IPS DF 6.9 (cell line): ENCODE measurements at places on chromosomes 11 and 22.

DNA sequence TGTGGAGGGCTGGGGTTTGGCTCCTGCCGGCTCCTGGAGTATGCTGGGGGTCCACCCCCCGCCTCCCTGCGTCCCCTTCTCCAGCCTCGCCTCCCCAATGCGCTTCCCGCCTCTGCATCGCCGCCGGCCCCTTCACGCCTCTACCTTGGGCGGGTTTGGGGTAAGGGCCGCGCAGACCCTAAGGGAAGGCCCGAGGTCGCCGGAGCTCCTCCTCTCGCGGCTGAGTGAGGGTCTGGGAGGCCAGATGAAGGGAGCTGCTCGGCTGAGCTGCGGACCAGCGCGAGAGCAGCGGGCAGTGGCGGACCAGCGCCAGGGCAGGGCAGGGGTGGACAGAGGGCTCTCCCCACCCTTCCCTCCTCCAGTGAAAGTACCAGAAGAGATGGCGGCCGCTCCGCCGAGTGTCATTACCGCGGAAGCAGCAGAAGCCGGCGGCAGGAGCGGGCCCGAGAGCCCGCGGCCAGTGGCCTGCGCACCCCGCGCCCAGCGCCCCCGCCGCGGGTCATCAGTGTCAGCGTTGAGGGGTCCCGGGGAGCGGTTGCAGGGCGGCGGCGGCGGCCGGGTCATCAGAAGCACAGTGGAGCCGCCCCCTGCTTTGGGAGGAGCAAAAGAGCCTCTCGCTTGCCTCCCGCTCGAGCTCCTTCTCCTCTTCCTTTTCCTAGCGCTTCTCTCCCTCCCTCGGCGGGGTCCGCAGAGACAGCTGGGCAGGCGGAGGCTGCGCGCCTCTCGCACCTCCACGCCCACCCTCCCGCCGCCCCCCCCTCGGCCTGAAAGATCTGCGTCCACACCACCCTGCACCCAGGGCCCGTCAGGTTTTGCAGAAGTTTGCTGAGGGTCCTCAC is 255.6 kb upstream of the CADM1 start:
- no peak for DNase-seq

- DNase-seq = no peak
Observed at GRCh38 chr11:117299351-117300282, 8.5 kb downstream of the BACE1-AS start.

DNA sequence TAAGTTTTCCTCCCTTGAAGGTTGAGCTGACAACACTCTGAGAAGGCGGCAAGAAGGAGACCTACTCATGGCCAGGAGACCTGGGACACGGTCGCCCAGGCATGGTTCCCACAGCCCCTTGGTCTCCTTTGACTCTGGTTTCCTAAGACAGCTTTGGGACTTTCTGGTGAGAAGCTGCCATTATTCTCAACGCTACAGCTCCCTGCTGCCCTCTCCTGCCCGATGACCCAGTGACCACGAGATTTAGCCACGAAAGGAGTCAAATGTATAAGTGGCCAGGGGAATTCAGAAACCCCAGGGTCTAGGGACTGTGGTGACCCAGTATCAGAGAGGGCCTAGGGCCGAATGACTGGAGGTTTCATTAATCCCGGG is 699 bp upstream of the SDF2L1 start:
- DNase-seq = no peak

- no peak for DNase-seq
Observed at GRCh38 chr11:45853332-45854219, 6.3 kb downstream of the CRY2 start.

DNA sequence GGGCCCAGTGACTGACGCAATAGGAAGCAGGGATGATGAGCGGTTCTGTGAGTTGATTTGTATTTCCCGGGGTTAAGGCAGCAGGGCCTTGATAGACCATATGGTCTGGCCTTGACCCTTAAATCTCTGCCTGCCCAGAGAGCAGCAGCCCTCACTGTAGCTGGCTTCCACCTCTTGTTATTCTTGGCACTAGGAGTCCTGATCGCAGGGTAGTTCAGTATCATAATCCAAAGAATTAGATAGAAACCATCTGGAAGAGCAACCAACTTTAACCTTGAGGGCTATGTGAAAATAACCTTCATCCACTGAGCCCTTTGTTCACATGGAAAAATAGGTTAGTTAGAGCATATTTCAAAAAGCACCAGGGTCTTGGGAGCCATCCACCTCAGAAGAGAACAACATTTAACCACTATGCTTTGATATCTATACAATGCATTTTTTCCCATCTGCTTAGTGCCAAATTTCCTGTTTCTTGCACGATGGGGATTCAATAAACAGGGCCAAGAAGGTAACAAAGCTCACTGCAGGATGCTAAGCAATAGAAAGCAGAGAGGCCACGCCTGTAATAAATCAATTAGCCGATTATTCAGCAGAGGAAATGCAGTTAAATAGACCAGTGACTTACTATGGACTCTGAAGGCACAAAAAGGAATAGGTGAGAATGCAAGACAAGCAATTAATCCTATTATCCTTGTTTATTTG is 761.3 kb downstream of the OPCML start:
- no peak for DNase-seq

- DNase-seq = no peak
Observed at GRCh38 chr11:63869171-63869591, 30.3 kb downstream of the MARK2 start.
